ENCODE measurements at places on chromosomes 4 and X. TPM values are rescaled to one million over a fixed set of nuclear protein-coding genes. Genes with fewer than 3 reads are reported as not detected.

DNA sequence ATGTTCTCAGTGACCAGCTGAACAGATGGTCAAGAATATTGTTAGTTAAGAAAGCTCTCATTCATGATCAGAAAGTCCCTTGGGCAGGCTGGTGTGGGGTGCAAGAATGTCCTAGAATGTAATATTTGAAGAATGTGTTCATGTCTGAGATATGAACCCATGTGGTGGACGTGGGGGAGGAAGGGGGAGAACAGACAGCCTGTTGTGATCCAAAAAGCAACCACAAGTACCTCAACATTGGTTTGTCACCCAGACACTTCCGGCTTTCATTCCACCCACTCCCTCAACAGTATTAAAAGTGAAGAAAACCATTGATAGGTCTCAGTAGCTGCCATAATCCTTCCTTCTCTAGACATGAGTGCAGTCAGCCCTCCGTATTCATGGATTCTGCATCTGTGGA is 82.2 kb downstream of the MAML3 start:
- H3K36me3 ChIP-seq, result no peaks in the 10 kb centered on the region
- no peak overlapping the region for H3K27ac ChIP-seq
- H3K4me3 ChIP-seq, result no peak overlapping the region
- H3K27me3 ChIP-seq, result no peaks in the 10 kb centered on the region

GRCh38 chr4:54719378-54719777 is 61.6 kb downstream of the KIT start:
- no peaks in the 10 kb centered on the region for H3K27me3 ChIP-seq
- H3K4me1 ChIP-seq, result no peaks in the 10 kb centered on the region
- no peaks in the 10 kb centered on the region for H3K36me3 ChIP-seq

DNA sequence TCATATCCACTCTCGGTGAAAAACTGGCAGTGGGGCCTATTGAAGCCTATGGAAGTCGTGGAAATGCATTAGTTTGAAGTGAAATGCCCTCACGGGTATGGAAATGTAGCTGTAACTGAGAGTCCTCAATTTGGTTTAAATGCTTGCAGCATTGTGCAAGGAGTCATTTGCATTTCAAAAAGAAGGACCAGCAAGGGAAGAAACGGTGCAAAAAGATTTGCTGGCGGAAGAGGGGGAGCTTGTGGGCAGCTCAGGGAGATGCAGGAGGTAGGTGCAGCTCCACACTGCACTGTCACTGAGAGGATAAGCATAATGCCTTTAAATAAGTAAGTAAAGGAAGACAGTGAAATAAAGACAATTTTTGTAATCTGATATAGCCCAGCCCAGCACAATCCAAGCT is 400.4 kb upstream of the DIPK2B start:
- H3K4me3 ChIP-seq, result no peak overlapping the region
- H3K4me1 ChIP-seq, result no peaks in the 10 kb centered on the region
- DNase-seq, result no peak
- no peak overlapping the region for H3K27ac ChIP-seq

- no peaks in the 10 kb centered on the region for H3K27me3 ChIP-seq
- H3K27ac ChIP-seq, result no peak overlapping the region
- DNase-seq, result no peak
- H3K36me3 ChIP-seq, result no peaks in the 10 kb centered on the region
Measured at GRCh38 chr4:171710743-171711142, 102.5 kb upstream of the GALNTL6 start.

DNA sequence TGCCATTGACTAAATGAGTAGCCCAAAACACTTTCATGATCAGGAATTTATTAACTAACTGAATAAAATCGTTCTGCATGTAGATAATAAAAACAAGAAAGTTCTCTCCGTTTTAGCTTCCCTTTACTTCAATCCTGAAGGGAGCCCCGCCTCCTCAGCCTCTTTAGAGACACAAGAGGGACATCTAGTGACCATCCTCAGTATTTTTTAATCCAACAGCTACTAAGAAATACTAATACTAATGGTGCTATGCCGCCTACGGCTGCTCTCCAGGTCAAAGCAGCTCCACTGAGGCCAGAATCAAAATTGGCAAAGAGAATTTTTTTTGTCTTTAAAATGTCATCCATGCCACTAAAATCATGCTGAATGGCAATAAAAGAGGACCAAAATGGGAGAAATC is 3.2 kb upstream of the PCDH19 start:
- no peaks in the 10 kb centered on the region for H3K4me1 ChIP-seq
- no peak overlapping the region for H3K27ac ChIP-seq
- peak; percentile 79 for DNase-seq
- H3K36me3 ChIP-seq, result no peaks in the 10 kb centered on the region

DNA sequence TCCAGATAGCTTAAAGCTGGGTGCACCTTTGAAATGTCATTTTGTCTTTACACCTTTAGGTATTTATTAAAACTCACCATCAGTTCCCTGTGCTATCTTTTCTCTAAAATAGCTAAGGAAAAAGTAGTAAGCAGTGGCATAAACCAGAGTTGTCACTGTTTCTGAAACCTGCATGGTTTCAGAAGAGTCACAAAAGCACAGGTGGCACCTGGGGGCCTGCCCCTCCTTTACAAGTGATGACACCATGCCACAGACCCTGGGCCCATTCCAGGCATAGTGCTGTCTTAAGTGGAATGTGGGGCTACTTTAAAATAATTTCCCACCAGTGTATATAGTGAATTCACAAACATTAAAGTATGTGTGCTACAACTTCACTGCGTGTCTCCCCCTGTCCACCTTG is 47.8 kb downstream of the DCUN1D4 start:
- H3K27ac ChIP-seq, result no peak overlapping the region
- H3K36me3 ChIP-seq, result peaks cover 19% of the 10 kb centered on the region

- no peak for DNase-seq
- H3K4me1 ChIP-seq, result no peaks in the 10 kb centered on the region
- H3K4me3 ChIP-seq, result no peak overlapping the region
- no peaks in the 10 kb centered on the region for H3K27me3 ChIP-seq
- no peaks in the 10 kb centered on the region for H3K36me3 ChIP-seq
Measured at GRCh38 chr4:106503116-106504050, 134.8 kb upstream of the GIMD1 start.

NUDT11 gene
- total RNA-seq, result 3.6 TPM

H2BW2 gene
- total RNA-seq, result not detected

Measured in lung (tissue), 17 donors.